ENCODE measurements at places on chromosomes 13 and 19.

GRCh38 chr13:60654415-60654814, 257.4 kb downstream of the TDRD3 start:
- DNase-seq, result no peak

GRCh38 chr13:71977028-71977427, 110.0 kb upstream of the DACH1 start:
- no peak for DNase-seq

- DNase-seq, result no peak
Measured at GRCh38 chr13:41603917-41604316, 146.6 kb downstream of the RGCC start.

- no peak for DNase-seq
Measured at GRCh38 chr13:24172071-24172470, 11.6 kb downstream of the SPATA13 start.

GRCh38 chr13:83907196-83907989, 25.1 kb upstream of the SLITRK1 start:
- DNase-seq, result no peak

All from activated T-helper 1 cell treated with Interleukin-2 at 50 U/mL for 16 hours (primary cell).